ENCODE measurements at places on chromosomes 5 and 9. TPM values are rescaled to one million over a fixed set of nuclear protein-coding genes. Genes with fewer than 3 reads are reported as not detected.

DNA sequence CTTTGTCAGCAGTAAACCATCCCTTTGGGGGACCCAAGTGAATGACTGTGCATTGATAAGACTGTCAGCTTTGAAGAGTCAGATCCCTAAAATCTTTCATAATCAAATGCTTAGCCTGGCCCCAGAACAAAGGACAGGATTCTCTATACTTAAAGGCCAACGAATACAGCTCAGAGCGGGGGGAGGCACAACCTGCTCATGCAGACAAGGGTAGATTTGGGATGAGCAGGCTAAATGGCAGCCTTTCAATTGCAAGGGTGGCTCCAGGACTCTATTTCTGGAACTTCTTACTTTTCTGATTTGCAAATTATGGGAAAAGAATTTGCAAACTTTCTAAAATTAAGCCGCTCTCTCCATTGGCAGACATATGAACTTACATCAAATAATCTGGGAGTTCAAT is 66.4 kb downstream of the ELL2 start:
- no peak for DNase-seq

DNA sequence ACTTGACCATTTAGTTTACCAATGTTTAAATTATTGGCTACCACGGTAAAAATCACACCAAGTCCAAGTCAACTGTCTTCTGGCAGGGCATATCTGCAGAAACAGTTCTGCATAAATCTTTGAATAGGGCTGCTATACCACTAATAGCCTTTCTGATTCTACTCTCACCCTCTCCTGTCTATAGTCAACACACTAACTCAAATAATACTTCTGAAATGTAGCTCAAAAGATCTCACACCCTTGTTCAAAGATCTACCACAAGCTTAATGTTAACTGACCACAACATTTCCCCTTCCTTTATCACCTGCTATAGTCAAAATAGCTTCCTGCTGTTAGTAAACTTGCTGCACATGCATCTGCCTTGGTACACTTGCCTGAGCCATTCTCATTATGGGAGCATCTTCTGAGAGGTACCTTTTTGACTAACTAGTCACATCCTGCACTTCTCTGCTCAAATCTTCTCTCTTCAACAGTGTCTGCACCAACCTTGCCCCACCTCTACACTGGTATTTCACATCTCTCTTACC is 319.4 kb downstream of the CDH10 start:
- no peak for DNase-seq

GRCh38 chr5:57313716-57314115 is 139.9 kb downstream of the GPBP1 start:
- no peak for DNase-seq

ZDHHC11B gene
- 14.9 TPM for total RNA-seq

DNA sequence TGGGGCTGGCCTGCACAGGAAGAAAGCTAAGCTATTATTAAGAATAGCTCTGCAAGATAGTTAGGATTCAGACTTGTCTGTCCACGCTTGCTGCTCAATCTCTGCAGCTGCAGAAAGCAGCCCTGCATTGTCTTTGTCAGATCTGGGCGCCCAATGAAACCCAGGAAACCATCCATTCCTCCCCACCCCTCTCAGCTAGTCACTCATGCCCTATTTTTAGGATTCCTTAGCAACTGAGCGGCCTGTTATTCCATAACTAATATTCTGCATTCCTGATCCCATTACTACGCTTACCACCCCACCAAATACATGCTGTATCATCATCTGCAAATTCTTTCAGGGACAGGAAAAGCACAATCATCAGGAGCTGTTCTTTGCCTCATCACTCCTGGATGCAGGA is 52.9 kb upstream of the APC start:
- no peak for DNase-seq

GRCh38 chr5:137220523-137220927 is 278.6 kb downstream of the SPOCK1 start:
- no peak for DNase-seq

CCDC183 gene
- total RNA-seq = 0.29 TPM

DRD1 gene
- total RNA-seq = 0.29 TPM

GRCh38 chr5:86885489-86886230 is 267.9 kb downstream of the COX7C start:
- no peak for DNase-seq

FCN2 gene
- not detected for total RNA-seq

SLC6A18 gene
- not detected for total RNA-seq

Data from posterior vena cava (tissue), 2 donors.